Stimulated activated CD8-positive, alpha-beta memory T cell treated with anti-CD3 and anti-CD28 coated beads, Interleukin-15, amount 100 ng/mL, for 48 hours (primary cell): ENCODE measurements at places on chromosomes 7 and 10.

GRCh38 chr7:155009570-155010157 lies 6.7 kb upstream of the PAXIP1 start:
- DNase-seq: no peak

DNA sequence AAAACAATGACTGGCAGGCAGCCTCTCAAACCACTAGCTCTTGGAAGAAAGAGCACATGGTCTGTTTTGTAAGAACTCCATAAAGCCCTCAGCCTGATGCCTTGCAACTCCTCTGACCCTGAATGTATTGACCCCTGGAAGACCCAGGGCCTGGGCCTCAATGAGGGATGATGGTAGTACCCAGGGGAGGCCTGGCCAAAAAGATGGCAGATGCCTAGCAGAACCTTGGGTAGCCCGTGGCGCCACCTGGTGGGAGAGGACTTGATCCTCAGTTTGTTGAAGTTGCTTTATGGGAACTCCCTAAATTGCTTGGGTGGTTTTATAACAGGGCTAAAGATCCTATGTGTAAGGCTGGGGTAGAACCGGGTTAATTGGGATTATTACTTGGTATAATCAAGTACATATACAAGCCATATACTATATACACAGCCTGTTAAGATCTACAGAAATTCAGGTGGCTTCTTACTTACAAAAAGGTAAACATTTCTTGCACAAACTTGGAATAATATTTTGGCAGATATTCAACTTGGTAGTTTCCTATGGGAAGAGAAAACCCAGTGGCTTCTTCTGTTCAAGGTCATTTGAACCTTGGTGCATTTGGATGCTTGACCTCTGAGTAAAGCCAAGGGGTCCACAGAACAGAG lies 95.8 kb upstream of the CACUL1 start:
- DNase-seq: peak; percentile 69

- no peak for DNase-seq
Measured at GRCh38 chr10:96124230-96125141, 5.6 kb upstream of the ZNF518A start.

DNA sequence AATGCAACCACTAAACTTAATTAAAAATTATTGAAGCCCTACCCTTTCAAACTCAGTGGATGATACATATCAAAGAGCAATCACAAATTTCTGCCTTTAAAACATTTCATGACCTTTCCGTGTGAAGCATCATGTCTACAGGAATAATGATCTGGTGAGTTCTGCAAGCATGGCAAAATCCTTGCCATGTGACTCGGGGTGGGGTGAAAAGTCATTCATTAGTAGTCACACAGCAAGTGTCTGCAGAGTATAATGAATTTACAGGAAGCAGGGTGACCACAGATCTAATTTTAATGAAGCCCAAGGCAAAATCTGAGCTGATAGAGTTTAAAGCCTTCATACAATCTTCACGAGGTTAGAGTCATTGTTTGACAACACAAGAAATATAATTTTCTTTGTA lies 351.9 kb downstream of the THSD7A start:
- no peak for DNase-seq

DNA sequence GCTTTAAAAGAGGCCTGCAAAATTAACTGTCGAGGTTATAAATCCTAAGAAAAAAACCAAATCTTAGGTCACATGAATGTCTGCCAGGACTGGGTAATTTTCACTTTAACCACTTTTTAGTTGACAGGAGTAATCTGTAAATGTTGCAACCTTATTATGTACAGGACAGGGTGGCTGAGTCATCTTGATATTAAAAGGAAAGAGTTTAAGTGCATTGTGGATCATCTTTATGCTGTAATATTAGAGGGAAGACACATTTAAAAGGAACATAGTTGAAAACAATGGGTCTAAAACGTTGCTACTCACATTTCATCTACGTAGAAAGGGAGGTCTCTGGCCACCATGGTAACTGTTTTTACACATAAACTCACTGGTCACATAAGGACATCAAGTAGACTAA lies 115.5 kb downstream of the LSMEM1 start:
- no peak for DNase-seq

- DNase-seq: no peak
Measured at GRCh38 chr7:135917721-135918120, 59.4 kb downstream of the MTPN start.

DNA sequence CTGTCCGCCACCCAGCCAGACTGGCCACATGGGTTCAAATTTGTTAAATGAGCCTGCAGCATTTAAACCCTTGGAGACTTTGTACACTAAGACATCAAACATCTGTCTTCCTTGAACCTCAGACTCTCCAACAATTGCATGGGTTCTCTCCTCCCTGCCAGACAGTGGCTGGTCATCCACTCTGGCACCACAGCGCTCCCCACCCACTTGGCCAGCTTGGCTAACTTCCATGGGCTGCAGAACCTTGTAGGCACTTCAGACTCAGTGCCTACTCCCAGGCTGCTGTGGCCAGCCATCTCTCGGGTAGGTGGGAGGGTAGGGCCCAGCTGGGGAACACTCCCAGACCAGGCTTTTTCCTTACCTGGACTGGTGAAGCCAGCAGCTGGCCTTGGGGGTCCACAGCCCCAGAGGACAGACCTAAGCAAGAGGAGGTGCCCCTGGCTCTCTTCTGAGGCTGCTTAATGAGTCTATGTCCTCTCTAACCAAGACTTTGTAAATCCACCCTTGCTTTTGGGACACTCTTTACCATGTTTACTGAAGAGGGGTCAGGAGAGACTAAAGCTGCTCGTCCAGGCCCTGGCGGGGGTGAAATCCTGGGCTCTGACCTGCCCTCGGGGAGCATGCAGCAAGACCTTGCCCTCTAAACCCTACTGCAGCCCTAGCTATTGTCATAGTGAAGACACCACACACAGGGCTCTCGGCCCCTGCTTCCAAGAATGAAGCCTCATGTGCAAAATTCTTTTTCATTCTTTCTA lies 82.7 kb downstream of the ARHGAP22 start:
- no peak for DNase-seq

DNA sequence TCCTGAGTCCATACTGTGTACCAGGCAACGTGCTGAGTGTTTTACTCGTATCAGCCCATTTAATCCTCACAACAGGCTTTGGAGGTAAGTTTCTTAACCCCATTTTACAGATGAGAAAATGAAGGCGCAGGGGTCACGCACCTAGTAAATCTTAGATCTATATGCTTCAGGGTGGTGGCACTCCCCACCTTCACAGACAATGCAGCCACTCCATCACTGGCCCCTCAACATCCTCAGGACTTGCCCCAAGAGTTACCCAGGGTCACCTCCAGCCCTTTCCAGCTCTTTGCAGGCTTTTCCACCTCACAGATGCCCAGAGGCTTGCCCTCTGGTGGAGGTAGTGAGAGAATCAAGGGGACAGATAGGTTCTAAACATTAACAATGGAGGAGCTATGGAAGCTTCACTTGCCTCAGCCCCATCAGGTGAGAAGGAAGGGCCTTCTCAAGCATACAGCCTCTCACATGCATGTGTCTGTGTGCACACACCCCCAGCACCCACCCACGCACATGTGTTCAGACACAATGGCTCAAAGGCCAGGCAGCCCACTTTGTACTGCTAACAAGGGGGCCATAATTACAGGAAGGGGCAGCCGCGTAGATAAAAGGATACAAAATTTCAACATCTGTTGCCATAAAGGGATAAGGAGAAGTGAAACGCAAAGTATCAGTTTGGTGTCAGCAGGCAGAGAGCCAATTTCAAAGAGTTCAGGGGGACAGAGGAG lies 29.1 kb downstream of the DPCD start:
- no peak for DNase-seq

GRCh38 chr7:133871757-133872156 lies 255.4 kb upstream of the LRGUK start:
- no peak for DNase-seq

DNA sequence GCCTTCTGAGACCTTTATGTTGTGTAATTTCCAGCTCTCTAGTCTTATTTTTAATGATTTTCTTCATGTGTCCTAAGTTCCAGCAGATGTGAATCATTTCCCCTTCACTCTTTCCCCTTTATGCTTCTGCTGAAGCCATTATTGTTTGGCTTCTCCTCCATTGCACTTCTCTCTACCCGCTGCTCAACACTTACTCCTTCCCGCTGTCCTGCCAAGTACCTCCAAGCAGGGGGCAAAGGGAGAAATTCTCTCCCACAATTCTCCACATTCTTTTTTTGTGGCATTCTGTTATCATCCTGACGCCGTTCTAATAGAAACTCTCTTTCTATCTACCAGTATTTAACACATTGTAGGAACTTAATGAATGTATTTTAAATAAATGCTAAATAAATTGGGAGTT lies 388.9 kb upstream of the TPK1 start:
- no peak for DNase-seq

GRCh38 chr7:140656548-140657515 lies 15.9 kb upstream of the ADCK2 start:
- DNase-seq: no peak

- no peak for DNase-seq
Measured at GRCh38 chr7:148276314-148277041, 314.1 kb upstream of the C7orf33 start.

DNA sequence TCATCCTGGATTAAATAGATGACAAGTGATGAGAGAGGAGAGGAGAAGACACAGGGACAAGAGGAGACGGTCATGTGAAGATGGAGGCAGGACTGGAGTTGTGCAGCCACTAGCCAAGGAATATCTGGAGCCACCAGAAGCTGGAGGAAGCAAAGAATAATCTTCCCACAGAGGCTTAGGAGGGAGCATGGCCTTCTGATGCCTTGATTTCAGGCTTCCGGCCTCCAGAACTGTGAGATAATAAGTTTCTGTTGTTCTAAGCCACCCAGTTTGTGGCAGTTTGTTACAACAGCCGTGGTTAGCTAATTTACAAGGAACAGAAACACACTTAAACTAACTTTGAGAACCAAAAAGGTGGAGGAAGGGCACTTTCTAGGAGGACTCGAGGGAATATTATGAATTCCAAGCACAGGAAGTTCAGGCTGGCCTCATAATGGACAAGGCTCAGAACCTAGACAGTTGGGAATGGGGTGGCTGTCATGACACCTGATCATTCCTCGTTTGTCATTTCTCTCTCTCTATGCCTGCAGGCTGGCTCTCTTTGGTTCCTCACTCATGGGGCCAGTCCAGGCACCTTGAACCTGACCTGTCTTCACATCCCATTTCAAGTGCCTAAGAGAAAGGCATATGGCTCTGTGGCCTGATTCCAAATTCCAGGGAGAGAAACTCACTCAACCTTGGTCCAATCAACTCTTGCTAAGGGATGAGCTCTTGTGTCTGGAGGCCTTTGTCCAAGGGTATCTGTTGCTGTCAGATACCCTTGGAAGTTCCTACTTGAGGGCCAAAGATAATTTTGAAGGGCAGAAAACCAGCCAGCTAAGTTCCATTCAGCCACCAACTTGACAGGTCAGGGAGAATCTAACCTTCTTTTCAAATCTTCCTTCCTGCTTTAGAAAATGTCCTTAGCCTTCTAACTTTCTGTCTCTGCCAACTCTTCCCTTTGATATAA lies 33.5 kb upstream of the PDZD8 start:
- no peak for DNase-seq

GRCh38 chr10:118276204-118276603 lies 65.9 kb downstream of the FAM204A start:
- DNase-seq: no peak

- no peak for DNase-seq
Measured at GRCh38 chr7:42212541-42213090, 24.4 kb downstream of the GLI3 start.

DNA sequence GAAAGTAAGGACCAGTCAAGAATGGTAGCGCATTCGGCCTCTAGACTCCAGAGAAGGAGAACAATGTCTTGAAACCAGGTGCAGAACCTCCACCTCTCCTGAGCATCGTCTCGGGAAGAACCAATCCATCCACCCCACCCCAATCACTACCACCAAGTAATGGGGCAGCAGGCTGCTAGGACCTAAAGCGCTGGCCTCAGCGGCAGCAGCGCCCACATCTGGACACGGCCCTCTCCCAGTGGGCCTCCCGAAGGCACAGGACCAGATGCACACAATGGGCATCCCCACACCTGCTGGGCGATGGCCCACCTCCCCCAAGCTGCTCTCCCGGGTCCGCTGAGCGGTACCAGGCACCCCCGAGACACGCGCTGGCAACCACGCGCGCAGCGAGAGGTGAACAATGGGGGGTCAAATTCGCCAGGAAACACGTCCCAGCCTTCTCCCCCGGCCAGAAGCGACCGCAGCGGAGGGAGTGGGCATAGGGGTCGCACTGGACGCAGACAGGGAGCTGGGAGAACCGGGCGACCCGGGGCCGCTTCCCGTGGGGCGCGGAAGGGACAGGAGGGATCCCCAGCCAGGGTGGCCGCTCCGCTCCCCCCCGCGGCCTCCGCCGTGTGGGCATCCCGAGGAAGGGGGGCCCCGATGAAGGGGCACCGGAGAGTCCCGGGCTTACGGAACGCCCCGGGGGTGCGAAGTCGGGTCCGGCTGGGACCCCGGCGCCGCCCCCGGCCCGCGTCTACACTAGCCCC lies 506 bp downstream of the CTTNBP2 start:
- no peak for DNase-seq

- DNase-seq: no peak
Measured at GRCh38 chr10:67036808-67037207, 111.0 kb downstream of the LRRTM3 start.

- DNase-seq: no peak
Measured at GRCh38 chr10:128645486-128645885, 519.3 kb upstream of the MKI67 start.

DNA sequence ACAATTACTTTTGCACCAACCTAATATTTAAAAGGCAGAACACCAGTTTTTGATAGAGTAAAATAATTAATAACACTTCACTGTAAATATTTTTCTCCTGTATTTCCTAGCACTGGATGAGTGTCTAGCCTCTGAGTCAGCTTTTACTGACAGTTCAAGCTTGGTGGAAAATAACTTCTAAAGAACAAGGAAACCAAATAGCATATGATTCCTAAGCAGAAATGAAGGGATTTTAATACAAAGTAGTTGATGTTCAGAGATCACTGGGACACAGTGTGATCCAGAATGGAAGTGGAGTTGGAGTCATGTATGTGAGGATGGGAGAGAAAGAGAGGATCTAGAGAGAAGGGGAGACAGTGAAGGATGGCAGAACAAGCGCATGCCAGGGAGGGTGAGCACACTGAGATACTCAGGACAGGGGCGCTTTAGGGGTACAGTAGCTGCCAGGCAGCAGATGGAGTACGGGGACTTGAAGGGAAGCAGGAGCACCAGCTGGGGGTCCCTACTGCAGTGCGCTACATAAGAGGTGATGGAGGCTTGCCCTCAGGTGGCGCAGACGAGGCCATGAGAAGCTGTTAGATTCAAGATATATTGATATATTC lies 117.9 kb upstream of the KLF6 start:
- DNase-seq: no peak

GRCh38 chr10:120972259-120972658 lies 121.1 kb downstream of the WDR11 start:
- DNase-seq: no peak

- peak; percentile 14 for DNase-seq
Measured at GRCh38 chr7:23680414-23681405, 711 bp downstream of the FAM221A start.

- DNase-seq: no peak
Measured at GRCh38 chr10:29285624-29286051, 3.2 kb upstream of the LYZL1 start.

DNA sequence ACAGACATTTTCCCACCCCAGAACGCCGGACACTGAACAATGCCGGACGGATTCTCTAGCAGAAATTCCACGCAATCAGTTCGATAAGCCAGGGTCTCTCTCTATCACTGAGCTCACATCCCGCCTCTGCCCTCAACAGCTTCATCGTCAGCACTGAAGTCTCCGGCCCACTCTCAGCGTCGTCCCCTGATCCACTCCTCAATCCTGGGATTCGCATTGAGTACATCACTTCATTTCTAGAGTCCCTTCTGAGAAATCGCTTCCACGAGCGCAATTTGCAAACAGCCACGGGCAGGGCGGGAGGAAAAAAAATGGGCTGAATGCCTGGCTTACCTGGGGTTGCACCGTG lies 365 bp downstream of the YME1L1 start:
- no peak for DNase-seq
